Stimulated activated CD8-positive, alpha-beta memory T cell treated with anti-CD3 and anti-CD28 coated beads, Interleukin-4, amount 100 ng/mL, for 1 hour (primary cell): ENCODE measurements at places on chromosomes 5 and 9.

- DNase-seq: no peak
These were observed 200.2 kb downstream of the PLK2 start for GRCh38 chr5:58259685-58260152.

DNA sequence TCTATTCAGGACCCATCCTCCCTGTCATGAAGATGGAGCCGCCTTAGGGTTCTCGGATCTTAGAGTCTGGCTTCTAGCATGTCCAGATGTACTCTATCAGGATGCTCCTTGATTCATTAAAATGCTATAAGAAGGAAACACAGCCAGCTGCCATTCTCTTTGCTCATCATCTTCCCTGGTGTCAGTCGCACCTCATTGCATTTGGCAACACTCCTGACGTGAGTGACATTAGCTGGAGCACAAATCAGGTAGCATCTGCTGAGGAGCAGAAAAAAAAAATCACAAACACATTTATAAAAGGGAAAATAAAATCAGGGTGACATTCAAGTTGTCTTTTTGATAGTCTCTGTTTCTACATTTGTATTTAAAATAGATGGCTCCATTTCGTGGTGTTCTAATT lies 226.1 kb upstream of the NMUR2 start:
- no peak for DNase-seq

GRCh38 chr5:11148810-11149539 lies 387.9 kb upstream of the DAP start:
- DNase-seq: no peak

DNA sequence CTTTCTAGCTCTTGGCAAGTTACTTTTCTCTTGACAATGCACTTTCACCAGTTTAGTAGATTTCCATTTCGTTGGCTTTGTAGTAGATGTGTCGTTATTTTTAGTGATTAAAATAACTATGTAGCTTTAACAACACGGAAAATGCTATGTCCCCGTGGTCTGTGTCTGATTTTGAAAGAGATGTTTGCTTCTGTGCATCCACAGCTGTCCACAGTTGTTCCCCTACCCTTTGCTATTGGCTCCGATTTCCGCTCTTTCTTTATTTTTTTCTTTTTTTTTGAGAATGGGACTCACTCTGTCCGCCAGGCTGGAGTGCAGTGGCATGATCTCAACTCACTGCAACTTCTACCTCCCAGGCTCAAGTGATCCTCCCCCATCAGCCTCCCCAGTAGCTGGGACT lies 533.9 kb downstream of the IRX1 start:
- no peak for DNase-seq

GRCh38 chr5:169670769-169671525 lies 33.9 kb downstream of the DOCK2 start:
- no peak for DNase-seq

GRCh38 chr5:23208959-23209431 lies 298.4 kb upstream of the PRDM9 start:
- DNase-seq: no peak
